ENCODE measurements at places on chromosomes 11 and 22.

- no peak for DNase-seq
Observed at GRCh38 chr11:57546451-57546850, 9.1 kb downstream of the SMTNL1 start.

GRCh38 chr22:36771356-36772063 is 4.4 kb downstream of the IFT27 start:
- DNase-seq, result no peak

DNA sequence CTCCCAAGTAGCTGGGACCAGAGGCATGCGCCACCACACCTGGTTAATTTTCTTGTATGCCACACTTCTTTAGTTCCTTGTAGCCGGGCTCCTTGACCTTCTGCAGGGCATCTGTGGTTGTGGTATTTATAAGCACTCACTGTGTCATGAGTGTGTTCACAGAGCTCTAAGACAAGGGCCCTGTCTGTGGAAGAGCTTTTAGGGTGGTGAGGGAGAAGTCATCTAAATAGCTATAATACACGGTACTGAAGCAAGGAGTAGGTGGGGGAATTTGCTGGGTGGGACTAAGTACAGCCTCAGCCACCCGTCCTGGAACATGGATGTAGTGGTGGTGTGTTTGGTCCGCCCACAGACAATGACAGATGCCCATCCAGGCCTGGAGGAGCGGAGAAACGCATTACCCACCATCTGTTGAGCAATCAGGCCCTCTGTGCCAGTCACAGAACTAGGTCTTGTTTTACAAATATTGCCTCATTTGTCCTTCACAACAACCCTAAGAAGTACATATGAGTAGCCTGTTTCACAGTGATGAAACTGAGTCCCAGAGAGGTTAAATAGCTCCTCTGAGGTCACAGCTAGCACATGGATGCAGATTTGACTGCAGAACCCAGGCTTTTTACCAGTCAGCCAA is 10.1 kb downstream of the ACO2 start:
- DNase-seq, result no peak

- no peak for DNase-seq
Observed at GRCh38 chr22:20652130-20652529, 121.8 kb upstream of the SERPIND1 start.

GRCh38 chr11:37657645-37658044 is 1059.6 kb upstream of the RAG2 start:
- no peak for DNase-seq

GRCh38 chr11:1397146-1397861 is 7.6 kb downstream of the BRSK2 start:
- no peak for DNase-seq

- DNase-seq, result no peak
Observed at GRCh38 chr11:61279934-61280659, 15.0 kb downstream of the VWCE start.

DNA sequence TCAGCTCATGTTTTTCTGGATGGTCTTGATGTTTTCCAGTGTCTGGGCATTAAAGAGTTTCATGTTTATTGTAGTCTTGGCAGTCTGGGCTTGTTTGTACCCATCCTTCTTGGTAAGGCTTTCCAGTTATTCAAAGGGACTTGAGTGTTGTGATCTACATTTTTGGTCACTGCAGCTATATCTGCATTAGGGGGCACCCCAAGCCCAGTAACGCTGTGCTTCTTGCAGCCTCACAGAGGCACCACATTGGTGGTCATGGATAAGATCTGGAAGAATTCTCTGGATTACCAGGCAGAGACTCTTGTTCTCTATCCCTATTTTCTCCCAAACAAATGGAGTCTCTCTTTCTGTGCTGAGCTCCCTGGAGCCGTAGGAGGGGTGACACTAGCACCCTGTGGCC is 451.5 kb upstream of the FAT3 start:
- no peak for DNase-seq

DNA sequence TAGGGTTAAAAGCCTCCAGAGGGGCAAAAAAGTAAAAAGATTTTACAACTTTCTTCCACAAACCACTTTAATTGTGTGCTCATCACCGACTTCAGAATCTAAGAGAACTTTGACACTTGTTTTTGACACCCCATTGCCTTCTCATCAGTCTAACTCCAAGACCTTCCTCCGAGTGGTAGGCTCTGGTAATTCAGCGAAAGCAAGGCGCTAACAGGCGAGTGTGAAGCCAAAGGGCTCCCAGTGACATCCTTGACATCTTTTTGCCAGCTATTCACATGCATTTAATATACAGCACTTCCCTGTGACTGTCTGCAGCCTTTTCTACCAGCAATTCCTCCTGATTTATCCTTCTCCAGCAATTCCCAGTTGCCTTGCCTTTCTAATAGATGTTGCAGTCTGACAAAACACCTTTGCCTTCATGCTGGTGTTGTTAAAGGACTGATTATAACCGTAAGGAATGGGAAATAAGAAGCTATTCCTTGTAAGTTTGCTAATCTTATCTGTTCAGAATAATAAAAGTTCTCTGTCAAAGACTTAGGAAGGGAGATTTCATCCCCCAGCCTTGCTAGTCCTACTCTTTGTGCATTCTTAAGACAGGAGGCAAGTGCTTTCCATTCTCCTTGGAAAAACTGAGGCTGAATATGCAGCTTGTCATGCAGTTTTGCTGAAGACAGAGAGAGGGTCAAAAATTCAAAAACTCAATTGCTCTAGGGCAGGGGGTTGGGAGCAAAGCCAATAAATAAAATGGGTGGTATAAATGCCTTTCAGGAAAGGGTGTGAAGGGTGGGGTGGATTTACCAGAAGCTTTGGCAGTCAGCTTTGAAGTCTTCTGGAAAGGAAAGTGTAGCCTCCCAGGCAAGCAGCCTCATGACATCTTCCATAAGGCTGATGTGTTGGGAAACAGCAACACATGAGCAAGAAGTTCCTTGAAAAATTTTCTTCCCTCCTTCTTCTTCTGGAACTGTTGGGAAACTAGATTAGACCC is 39.1 kb downstream of the SNX19 start:
- no peak for DNase-seq

DNA sequence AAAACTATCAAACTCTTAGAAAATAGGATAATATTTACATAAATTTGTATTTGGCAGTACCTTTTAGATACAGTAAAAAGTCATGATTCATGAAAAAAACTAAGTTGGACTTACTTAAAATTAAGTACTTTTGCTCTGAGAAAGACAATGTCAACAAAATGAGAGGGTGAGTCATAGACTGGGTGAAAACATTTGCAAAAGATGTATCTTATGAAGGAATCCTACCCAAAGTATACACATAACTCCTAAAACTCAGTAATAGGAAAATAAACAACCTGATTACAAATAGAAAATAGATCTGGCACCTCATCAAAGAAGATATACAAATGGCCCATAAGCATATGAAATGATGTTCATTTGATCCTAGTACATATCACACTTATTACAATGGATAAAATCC is 1154.6 kb downstream of the JRKL start:
- DNase-seq, result no peak

- DNase-seq, result no peak
Observed at GRCh38 chr11:44760917-44761550, 34.3 kb downstream of the TSPAN18 start.
